ENCODE measurements at places on chromosomes 16 and 17.

GRCh38 chr17:78130090-78130436, 508 bp upstream of the TMC8 start:
- no peak for DNase-seq

DNA sequence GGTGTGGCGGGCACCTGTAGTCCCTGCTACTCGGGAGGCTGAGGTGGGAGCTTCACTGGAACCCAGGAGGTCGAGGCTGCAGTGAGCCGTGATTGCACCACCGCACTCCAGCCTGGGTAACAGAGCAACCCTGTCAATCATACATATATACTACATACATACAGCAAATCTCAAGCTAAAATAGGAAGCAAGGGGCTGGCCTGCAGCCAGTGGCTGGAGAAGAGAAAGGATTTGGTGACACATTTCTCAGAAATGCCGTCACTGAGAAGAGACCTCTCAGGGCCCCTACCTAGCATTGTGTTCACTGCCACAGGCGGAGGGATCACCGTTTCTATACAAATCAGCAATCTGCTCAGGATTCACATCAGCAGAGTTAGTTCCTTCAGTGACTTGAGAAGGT, 16.9 kb downstream of the NARF start:
- DNase-seq: no peak

- DNase-seq: no peak
Observed at GRCh38 chr17:9973669-9974447, 68.8 kb upstream of the RCVRN start.

DNA sequence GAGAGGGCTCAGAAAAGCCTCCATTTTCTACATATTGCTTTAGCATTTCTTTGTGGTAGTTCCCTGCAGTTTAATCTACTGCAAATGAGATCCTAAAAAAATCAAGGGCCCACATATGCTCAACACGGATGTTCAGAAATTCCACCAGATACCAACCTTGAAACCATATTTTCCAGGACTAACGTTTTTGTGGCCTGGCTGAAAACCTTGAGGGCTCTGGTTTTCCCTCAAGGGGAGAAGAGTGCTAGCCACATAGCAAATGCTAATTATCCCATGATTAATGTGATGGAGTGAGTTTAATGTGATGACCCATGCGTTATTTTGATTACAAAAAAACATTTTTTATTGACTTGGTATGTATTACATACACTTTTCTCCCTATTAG, 68.9 kb downstream of the SNX11 start:
- DNase-seq: no peak

DNA sequence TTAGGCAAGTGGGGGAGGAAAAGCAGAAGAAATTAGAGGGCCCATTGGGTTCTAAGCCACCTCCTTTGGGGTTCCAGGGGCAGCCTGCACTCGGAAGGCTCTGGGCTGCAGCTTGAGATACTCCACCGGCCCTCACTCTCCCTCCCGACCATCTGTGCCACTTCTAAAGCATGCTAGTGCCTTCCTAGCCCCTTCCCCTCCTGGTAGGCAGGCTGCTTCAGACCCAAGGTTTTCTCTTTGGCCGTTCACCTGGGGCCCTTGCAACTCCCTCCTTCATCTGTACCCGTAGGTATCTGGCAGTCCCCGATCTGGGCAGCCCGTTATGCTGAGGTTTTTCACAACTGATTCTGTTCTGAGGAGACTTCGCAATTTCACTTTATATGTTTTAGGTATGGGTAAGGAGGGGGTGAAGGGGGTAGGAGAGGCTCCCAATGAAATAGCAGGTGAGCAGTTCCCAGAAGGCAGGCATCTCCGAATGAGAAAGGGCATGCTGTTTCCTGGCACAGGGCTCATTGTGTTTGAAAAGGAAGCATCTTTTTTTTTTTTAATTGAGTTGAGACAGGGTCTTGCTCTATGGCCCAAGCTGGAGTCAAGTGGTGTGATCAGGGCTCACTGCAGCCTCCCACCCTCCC, 98.7 kb downstream of the RAB11FIP4 start:
- peak; percentile 13 for DNase-seq

DNA sequence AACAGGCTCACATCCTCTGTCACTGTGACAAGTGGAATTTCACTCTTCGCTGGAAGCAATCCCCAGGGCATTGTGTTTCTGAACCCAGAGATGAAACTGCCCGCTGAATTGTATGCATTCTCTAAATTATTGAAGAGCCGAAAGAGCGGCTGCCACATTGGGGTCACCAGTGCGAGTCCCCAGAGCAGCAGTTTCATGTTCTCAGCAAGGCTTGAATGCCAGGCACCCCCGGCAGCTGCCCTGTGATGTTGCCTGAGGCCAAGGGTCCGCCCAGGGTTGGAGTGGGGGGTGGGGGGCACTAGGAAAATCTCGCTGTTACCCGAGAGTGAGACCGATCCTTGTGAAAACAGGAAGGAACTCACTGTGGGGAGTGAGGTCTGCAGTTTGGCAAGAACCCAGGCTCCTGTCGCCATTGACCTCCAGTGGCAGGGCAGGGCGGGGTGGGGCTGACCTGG, 20.7 kb upstream of the BCAR1 start:
- DNase-seq: no peak

- peak; percentile 80 for DNase-seq
Observed at GRCh38 chr17:42518046-42518754, 17.8 kb upstream of the NAGLU start.

GRCh38 chr17:41324180-41325075, 8.9 kb upstream of the KRTAP17-1 start:
- no peak for DNase-seq

DNA sequence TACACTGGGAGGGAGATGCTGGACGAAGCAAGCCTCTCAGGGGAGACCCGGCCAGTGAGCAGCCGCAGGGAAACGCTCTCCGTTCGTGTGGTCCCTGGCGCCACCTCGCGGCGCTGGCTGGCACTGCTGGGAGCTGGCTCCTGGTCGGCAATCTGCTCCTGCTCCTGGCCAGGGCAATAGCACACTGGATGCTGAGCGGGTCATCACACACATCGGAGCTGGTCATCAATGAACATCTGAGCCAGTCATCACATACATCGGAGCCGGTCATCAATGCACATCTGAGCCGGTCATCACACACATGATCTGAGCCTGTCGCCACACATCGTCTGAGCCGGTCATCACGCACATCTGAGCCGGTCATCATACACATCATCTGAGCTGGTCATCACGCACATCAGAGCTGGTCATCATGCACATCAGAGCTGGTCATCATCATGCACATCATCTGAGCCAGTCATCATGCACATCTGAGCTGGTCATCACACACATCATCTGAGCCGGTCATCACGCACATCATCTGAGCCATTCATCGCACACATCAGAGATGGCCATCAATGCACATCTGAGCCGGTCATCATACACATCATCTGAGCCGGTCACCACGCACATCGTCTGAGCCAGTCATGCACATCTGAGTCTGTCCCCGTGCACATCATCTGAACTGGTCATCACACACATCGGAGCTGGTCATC, 217.3 kb downstream of the RBFOX3 start:
- peak; percentile 88 for DNase-seq

DNA sequence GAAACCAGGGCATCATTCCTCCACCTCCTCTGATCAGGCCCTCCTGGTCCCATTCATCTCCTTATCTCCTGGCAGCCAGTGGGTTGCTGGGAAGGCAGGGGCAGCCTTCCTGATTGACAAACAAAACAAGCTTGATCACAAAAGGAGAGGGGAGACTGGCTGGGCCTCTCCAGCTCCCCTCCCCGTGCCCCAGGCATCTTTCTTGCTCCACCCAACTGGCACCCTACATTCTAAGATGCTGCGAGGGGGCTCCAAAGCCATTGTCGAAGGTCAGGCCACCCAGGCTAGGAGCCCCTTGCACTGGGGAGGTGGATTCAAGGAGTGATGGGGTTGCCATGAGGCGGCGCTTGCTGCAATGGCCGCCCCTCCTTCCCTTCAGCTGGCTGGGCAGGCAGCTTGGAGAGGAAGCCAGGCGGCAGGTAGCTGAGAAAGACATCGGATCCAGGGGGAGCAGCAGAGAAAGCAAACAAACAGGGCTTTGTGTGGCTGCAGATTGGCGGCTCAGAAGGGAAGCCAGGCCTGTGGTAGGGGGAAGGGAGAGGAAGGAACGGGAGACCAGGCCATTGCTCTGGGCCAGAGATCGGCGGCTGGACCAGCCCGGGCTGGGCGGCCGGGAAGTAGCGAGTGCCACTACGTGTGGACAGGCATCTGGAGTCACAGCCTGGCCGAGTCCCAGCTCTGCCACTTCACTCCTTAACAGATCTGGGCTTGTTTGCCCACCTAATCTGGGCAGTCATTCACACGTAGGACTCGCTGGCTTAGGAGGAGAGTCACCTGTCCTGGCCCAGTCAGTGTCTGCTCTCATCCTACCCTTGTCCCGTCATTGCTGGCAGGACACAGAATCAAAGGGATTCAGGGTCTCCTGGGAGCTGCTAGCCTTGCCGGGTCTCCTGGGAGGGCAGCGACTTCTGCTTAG, 12.3 kb downstream of the RAI1 start:
- DNase-seq: peak; percentile 61

DNA sequence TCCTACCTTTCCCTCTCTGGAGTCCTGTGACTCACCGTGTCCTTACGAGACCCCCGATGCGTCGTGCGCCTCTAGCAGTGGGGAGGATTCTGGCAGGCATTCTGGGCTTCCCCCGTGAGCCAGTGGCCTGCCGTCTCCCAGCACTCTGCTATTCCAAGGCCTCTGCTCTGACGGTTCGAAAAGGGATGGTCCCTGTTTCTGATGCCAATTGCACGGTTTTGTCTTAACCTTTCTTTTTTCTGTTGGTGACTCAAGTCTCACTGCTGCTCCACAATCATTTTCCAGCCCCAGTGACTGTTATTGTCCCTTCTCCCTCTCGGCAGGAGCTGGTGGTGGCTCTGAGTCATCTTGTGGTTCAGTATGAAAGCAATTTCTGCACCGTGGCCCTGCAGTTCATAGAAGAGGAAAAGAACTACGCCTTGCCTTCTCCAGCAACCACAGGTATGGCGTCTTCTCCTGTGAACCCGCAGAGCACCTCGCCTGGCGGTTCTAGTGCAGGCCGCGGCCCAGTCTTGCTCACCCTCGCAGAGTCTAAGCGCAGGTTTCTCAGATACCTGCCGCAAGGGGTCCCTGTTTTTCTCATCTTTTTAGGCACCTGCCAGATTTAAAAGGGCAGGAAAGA, 100.1 kb upstream of the CHMP6 start:
- peak; percentile 72 for DNase-seq

GRCh38 chr16:28478506-28479180, 6.5 kb upstream of the NPIPB7 start:
- DNase-seq: no peak

- no peak for DNase-seq
Observed at GRCh38 chr17:47717261-47717697, 15.8 kb upstream of the TBX21 start.

- no peak for DNase-seq
Observed at GRCh38 chr16:74936902-74937560, 47.9 kb downstream of the WDR59 start.

DNA sequence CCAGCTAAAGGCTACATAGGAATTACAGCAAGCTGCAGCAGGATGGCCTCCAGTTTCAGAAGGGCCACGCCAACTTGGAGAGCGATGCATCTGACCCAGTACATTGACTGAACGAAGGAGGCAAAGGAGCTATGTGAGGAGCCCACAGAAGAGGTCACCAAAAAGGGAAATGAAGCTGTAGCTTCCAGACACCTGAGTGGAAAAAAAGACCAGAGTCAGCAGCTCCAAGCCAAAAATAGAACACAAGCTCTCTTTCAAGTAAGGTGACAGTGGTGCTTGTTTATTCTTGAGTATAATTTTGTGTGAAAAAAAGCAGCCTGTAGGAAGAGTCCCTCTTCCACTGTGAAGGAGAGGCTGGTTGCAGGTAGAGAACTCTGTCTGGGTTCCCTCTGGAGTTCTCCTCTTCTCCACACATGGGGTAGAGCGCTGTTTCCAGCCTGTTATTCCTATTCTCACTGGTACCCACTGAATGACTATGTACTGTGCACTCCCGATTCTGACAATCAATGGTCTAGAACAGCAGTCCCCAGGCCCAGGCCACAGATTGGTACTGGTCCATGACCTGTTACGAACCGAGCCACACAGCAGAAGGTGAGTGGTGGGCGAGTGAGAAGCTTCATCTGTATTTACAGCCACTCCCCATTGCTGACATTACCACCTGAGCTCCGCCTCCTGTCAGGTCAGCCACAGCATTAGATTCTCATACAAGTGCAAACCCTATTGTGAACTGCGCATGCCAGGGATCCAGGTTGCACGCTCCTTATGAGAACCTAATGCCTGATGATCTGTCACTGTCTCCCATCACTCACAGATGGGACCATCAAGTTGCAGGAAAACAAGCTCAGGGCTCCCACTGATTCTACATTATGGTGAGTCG, 15.1 kb downstream of the CCL4 start:
- DNase-seq: no peak

GRCh38 chr17:50033316-50033715, 22.6 kb upstream of the ITGA3 start:
- DNase-seq: no peak

- no peak for DNase-seq
Observed at GRCh38 chr17:73801455-73802100, 157.3 kb upstream of the SDK2 start.

GRCh38 chr17:79742951-79743476, 12.3 kb downstream of the ENPP7 start:
- no peak for DNase-seq

- DNase-seq: no peak
Observed at GRCh38 chr17:73510981-73511718, 133.1 kb downstream of the SDK2 start.

DNA sequence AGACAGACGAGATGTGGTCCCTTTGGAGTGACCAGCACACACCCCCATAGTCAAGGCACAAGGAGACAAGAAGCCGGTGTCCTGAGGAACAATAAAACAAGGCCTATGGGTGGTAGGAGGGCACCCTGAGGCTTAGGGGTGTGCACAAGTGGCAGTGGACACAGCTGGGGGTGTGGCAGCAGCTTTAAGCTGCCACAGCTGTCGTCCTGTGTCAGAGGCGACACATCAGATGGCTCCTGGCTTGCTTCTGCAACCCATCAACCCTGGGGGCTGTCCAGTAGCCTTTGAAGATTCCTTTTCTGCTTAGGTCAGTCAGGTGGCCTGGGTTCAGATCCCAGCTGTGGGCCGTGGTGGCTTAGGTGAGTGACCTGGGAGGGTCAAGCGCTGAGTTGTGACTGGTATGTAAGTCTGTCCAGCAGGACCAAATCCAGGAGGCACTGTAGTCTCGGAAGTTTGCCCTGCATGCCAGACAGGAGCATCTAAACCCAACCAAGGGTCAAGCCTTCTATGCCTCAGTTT, 15.8 kb downstream of the DRC3 start:
- no peak for DNase-seq

- peak; percentile 20 for DNase-seq
Observed at GRCh38 chr17:4691686-4692085, 12.3 kb downstream of the PELP1 start.

GRCh38 chr17:55454906-55455474, 33.4 kb upstream of the MMD start:
- DNase-seq: no peak

GRCh38 chr17:14032234-14032633, 37.1 kb upstream of the COX10 start:
- no peak for DNase-seq
